ENCODE measurements at places on chromosomes 11 and 22. TPM values are rescaled to one million over a fixed set of nuclear protein-coding genes. Genes with fewer than 3 reads are reported as not detected.

OR51E2 gene
- not detected for total RNA-seq

CHRNA10 gene
- total RNA-seq: not detected

DNAJB13 gene
- not detected for total RNA-seq

MYRF gene
- total RNA-seq: 0.23 TPM

AQP11 gene
- total RNA-seq: 0.55 TPM

PNPLA3 gene
- total RNA-seq: 14.0 TPM

IFITM10 gene
- total RNA-seq: 2.5 TPM

POTEH gene
- 0.17 TPM for total RNA-seq

NECTIN1 gene
- total RNA-seq: 142 TPM

BBOX1 gene
- 31.2 TPM for total RNA-seq

CSF2RB gene
- total RNA-seq: 7.3 TPM

SPDYC gene
- not detected for total RNA-seq

GRAMD1B gene
- total RNA-seq: 0.30 TPM

ROM1 gene
- total RNA-seq: 4.0 TPM

LTO1 gene
- 21.9 TPM for total RNA-seq

NAA40 gene
- total RNA-seq: 6.3 TPM

DEFB131B gene
- not detected for total RNA-seq

MUC6 gene
- not detected for total RNA-seq

TTC38 gene
- 21.8 TPM for total RNA-seq

CCDC90B gene
- 29.8 TPM for total RNA-seq

SLC1A2 gene
- total RNA-seq: 1.5 TPM

OR2AG1 gene
- not detected for total RNA-seq

MISFA gene
- 1.3 TPM for total RNA-seq

ZNHIT2 gene
- 24.9 TPM for total RNA-seq

PATE2 gene
- total RNA-seq: not detected

PHLDB1 gene
- 71.5 TPM for total RNA-seq

TMPRSS5 gene
- total RNA-seq: 1.7 TPM

CARD10 gene
- total RNA-seq: 21.3 TPM

CD3D gene
- total RNA-seq: 5.8 TPM

OR8A1 gene
- total RNA-seq: not detected

INPP5J gene
- total RNA-seq: 4.2 TPM

UPK3A gene
- 0.49 TPM for total RNA-seq

CABP4 gene
- 0.11 TPM for total RNA-seq

C1QTNF4 gene
- 1.8 TPM for total RNA-seq

WNT11 gene
- 5.7 TPM for total RNA-seq

BTBD18 gene
- total RNA-seq: not detected

OR5L1 gene
- total RNA-seq: not detected

PLEKHB1 gene
- total RNA-seq: 2.9 TPM

SUN2 gene
- 288 TPM for total RNA-seq

OR52D1 gene
- not detected for total RNA-seq

GGTLC2 gene
- total RNA-seq: not detected

JOSD1 gene
- total RNA-seq: 52.0 TPM

SYT12 gene
- 1.7 TPM for total RNA-seq

IGLL1 gene
- total RNA-seq: not detected

PKP3 gene
- total RNA-seq: 827 TPM

ELFN2 gene
- total RNA-seq: 1.5 TPM

MRGPRF gene
- total RNA-seq: 4.6 TPM

TBX1 gene
- total RNA-seq: 14.1 TPM

HEPN1 gene
- not detected for total RNA-seq

FGF4 gene
- total RNA-seq: not detected

MPPED1 gene
- 6.8 TPM for total RNA-seq

MYO7A gene
- total RNA-seq: 0.69 TPM

TRPM5 gene
- not detected for total RNA-seq

MICAL3 gene
- total RNA-seq: 29.7 TPM

IGF2 gene
- total RNA-seq: 14.7 TPM

MS4A12 gene
- not detected for total RNA-seq

OR51B4 gene
- total RNA-seq: not detected

DMC1 gene
- 0.22 TPM for total RNA-seq

PHOX2A gene
- not detected for total RNA-seq
